ENCODE measurements at places on chromosomes 11 and 22.

- no peak for DNase-seq
These were observed 16.1 kb downstream of the PKNOX2 start for GRCh38 chr11:125180413-125181305.

GRCh38 chr22:41157083-41157482, 48.0 kb upstream of the L3MBTL2 start:
- no peak for DNase-seq

DNA sequence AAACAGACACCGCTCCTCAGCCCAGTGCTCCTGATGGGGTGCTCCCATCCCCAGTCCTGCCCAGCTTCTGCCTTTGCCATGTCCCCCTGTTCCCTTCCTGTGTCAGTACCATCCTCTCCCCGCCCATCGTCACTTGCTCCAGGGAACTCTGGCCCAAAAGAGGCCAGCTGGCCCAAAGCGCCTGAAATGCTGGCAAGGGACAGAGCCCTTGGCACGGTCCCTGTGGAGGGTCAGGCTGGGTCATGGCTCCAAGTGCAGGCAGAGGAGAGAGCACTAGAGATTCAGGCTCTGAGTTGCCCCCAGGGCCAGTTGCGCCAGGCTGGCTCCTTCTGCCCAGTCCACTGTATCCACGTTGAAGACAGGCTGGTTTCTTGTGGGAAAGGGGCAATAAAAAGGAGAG, 8.4 kb upstream of the HDHD5 start:
- no peak for DNase-seq

- DNase-seq: no peak
These were observed 2.8 kb downstream of the NRXN2 start for GRCh38 chr11:64720167-64720566.

DNA sequence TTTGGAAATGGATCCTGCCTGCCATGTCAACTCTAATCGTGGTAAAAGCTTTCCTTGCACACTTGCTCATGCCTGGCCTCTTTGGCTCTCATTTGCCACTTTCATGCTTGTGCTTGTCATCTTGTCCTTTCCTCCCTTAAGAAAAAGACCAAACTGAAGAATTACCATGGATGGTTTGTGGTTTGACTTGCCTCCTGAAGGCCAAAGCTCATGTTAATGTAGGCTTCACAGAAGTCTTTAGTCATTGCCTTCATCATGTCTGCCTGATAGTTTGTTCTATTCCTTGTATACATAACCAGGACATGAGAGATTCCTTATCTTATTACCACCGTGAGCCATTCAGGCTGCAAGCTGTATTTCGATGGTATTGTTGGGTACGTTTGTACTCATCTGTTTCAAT, 17.3 kb downstream of the TEAD1 start:
- no peak for DNase-seq

DNA sequence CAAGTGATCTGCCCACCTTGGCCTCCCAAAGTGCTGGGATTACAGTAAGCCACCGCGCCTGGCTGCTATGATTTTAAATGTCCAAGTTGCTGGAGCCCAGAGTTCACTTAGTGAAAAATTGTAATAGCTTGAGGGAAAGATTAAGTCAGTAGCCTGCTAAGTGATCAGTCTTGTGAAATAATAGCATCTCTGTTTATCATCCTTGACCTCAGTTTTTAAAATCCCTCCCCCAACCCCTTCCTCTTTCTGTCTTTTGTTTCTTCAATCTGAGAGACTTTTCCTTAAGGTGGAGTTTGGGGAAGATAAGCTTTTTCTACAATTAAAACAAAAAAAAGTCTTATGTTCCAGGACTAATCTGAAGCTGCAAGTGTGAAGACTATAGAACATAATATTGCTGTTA, 6.4 kb downstream of the HIPK3 start:
- no peak for DNase-seq

DNA sequence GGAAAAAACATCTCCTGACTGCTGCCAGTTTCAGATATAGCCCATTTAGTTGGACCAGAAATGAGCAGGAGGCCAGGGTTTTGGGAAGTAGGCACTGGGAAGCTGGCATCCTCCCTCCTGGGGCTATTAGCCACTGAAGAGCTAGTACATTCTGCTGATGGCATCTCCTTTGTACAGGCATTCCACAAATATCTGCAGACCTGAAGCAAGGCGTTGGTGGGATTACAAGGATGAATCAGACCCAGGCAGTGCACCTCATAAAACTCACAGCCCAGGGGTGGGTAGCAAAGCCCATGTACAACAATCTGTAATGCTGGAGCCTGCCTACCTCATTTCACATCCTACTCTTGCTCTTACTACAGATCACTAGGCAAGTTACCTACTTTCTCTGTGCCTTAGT, 27.5 kb upstream of the POU2AF1 start:
- DNase-seq: no peak

DNA sequence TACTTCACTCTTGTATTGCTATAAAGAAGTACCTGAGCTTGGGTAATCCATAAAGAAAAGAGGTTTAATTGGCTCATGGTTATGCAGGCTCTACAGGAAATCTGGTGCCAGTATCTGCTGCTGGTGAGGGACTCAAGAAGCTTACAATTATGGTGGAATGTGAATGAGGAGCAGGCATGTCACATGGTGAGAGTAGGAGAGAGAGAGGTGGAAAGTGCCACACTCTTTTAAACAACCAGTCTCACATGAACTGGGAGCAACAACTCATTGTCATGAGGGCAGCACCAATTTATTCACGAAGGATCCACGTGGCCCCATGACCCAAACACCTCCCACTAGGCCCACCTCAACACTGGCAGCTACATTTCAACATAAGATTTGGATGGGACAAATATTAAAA, 24.6 kb upstream of the IGLL5 start:
- DNase-seq: no peak

- DNase-seq: no peak
These were observed 64.2 kb downstream of the PTPRJ start for GRCh38 chr11:48044577-48044976.

- DNase-seq: no peak
These were observed 78.3 kb upstream of the SHISAL1 start for GRCh38 chr22:44391015-44391414.

DNA sequence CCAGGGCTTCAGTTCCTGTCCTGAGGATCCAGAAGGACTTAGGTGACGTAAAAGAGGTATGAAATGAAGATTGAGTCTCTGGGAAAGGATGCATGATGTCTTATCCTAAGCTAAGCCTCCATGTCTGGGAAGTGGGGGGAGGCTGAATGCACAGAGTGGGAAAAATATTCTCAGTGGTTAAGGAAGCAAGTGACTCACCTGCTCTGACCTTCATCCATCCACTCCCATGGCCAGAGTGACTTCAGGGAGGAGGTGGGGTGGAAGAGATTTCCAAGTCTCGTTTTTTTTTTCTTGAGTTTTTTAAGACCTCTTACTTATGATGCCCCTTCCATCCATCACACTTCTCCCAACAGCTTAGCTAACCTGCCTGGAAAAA, 32.5 kb upstream of the POLD3 start:
- no peak for DNase-seq

DNA sequence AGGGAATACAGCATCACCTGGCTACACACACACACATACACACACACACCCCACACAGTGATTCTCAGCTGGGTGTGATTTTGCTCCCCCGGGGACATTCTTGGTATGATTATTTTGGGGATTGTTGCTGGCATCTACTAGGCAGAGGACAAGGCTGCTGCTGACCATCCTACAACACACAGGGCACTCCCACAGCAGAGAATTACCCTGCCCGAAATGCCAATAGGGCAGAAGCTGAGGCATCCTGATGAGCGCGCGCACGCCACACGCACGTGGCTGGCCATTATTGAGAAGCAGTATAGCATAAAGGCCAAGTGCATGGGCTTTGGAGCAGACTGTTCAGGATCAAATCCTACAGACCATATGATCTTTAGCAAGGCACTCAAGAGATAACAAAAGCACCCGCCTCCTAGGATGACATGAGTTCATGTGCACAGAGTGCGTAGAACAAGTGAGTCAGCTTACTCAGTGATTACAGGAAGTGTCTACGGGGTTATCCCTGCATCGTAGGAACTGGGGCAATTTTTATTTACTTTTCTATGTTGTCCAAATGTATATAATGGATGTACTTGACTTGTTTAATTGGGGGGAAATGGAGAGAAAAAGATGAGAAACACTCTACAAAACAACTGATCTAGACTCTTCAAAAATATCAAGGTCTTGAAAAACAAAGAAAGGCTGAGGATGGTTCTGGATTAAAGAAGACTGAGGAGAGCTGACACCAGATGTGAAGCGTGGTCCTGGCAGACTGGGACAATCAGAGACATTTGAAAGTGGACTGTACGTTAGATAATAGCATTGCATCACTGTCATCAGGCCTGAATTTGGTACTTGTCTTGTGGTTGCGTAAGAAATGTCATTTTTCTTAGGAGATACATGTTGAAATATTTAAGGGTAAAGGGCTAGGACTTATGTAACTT, 7.2 kb upstream of the EHD1 start:
- peak; percentile 60 for DNase-seq

- DNase-seq: peak; percentile 79
These were observed at the start of gene HSPA8 for GRCh38 chr11:123061403-123062157. Gene HSPA8, minus strand, starts transcription at chr11:123062136. Its CDS starts 812 bp downstream, at chr11:123061324.

GRCh38 chr11:88266919-88267318, 70.6 kb downstream of the CTSC start:
- DNase-seq: no peak

- DNase-seq: no peak
These were observed 209.0 kb downstream of the PGR start for GRCh38 chr11:100920593-100920992.

GRCh38 chr22:50529897-50530579, at the start of gene TYMP:
Gene TYMP, minus strand, starts transcription at chr22:50530012. Its CDS starts 303 bp downstream, at chr22:50529709.
- DNase-seq: peak; percentile 80

- no peak for DNase-seq
These were observed 10.2 kb upstream of the CD82 start for GRCh38 chr11:44555031-44555800.

DNA sequence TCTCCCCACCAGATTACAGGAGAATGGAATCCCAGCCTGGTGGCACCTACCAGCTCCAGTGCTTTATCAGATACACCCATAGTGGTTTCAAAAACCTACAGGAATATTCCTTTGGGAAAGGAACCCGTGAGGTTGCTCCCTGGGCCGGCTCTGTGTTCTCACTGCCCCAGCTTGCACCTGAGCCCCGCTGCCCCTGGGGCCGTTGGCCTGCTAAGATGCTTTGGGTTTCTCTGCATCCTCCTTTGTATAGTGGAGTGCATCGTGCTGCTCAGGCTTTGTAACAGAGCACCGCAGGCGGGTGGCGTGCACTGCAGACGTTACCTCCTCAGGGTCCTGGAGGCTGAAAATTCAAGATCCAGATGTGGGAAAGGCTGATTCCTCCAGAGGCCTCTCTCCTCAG, 414.1 kb downstream of the BRD1 start:
- no peak for DNase-seq

- DNase-seq: no peak
These were observed 34.2 kb downstream of the PICALM start for GRCh38 chr11:86034710-86035109.

DNA sequence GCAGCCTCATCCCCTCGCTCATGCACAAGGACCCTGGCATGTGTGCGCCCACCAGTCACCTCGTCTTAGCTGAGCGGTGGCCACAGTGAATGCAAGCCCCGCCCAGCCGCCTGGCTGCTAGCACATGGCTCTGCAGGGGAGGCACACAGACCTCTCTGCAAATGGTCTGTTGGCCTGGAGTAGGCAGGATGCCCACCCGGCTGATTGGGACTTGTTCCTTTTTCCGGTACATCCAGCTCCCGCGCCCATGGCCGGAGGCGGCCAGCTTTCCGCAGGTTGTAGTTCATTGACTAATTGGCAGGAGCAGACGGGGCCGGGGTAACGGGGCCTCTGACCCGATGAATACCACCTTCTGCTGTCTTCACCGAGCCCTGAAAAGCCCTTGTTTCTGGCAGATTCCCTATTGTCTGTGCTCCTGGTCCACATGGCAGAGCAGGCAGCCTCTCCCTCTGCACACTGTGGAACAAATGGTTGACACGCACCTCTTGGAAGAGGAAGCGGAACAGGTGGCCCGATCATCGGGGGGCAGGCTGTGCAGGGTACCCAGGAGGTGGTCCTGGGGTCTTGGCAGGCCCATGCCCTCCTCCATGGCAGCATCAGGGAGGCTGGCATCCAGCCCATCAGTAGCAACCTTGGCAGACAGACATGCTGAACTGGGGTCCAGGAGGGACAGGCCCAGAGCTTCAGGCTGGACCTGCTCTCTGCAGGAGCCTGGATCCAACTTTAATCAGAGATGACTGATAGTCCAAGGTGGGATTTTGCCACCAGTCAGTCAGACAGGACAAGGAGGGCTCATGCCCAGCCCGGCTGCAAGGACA, 1512.0 kb downstream of the BRD1 start:
- no peak for DNase-seq

DNA sequence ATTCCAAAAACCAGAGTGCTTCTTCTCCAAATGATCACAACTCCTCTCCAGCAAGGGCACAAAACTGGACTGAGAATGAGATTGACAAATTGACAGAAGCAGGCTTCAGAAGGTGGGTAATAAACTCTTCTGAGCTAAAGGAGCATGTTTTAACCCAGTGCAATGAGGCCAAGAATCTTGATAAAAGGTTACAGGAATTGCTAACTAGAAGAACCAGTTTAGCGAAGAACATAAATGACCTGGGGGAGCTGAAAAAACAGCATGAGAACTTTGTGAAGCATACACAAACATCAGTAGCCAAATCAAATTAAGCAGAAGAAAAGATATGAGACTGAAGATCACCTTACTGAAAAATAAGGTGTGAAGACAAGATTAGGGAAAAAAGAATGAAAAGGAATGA, 15.5 kb downstream of the OR52M1 start:
- no peak for DNase-seq

Measured in CD4-positive, alpha-beta T cell treated with Interleukin-10 for 1 hour (primary cell).